ENCODE measurements at places on chromosomes 12 and 14.
A peak's percentile ranks its signal among the peaks of the same experiment; 100 is the strongest.

- DNase-seq = no peak
Observed at GRCh38 chr14:90382491-90383125, 14.2 kb upstream of the CALM1 start.

- DNase-seq = no peak
Observed at GRCh38 chr14:53900499-53900898, 56.1 kb downstream of the BMP4 start.

GRCh38 chr12:66288121-66288520 lies 14.2 kb upstream of the HELB start:
- DNase-seq = no peak

- no peak for DNase-seq
Observed at GRCh38 chr12:94875525-94875924, 128.0 kb downstream of the NDUFA12 start.

GRCh38 chr12:32402946-32403345 lies 3.6 kb downstream of the FGD4 start:
- DNase-seq = no peak

DNA sequence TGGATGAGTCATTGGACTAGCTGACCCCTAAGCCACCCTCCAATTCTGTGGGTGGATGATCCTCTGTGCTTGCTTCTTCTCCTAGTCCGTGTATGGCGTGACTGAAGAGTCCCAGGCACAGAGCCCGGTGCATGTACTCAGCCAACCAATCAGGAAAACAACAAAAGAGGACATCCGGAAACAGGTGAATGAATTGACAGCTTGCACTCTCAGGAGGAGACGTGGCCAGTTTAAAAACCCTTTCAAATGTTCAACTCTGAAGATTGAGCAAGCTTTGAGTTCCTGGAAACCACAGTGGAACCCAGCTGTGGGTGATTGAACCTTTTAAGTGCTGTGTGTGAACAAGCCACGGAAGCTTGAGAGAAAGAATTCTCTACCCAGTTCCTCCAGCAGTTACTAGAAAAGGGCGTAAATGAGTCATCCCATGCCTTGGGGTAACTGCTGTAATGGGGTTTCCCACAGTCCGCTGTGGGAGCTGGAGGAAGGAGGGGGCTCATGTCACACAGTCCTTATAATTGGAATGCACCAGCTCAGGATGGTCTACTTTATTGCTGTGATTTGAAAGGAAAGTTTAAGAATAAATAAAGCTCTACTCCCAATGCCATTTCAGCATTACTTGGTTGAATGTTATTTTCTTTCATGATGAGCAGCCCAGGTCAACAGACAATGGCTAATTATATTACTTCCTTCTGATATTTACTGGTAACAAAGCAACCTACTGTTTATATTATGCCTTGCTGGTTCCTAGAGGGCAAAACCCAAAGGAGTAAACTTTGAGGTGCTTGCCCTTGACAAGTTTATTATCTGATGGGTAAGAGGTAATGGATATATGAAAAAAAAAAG lies 417.0 kb downstream of the DPF3 start:
- DNase-seq = peak; percentile 44

- peak; percentile 97 for DNase-seq
Observed at GRCh38 chr14:59483819-59484638, at the start of the genes JKAMP and L3HYPDH. TSS of gene JKAMP (plus strand) at chr14:59484517. CDS start at chr14:59484590, 73 bp downstream. TSS of gene L3HYPDH (minus strand) at chr14:59484408. CDS start at chr14:59484316, 92 bp downstream.

GRCh38 chr12:104930388-104931326 lies 27.4 kb downstream of the SLC41A2 start:
- no peak for DNase-seq
